ENCODE measurements at places on chromosomes 16 and 17.

DNA sequence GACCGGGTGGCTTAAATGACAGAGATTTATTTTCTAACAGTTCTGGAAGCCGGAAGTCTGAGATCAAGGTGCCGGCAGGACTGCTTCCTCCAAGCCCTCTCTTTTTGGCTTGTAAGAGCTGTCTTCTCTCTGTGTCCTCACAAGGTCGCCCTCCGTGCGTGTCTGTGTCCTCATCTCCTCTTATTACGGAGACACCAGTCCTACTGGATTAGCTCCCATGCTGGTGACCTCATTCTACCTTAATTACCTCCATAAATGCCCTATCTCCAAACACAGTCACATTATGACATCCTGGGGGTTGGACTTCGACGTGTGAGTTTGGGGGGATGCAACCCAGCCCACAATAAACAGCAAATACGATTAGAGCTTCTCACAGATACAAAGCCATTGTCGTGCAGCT is 161.5 kb downstream of the FOXL1 start:
- no peak for DNase-seq

- no peak for DNase-seq
Measured at GRCh38 chr17:66725956-66726355, 109.0 kb upstream of the CACNG5 start.

- no peak for DNase-seq
Measured at GRCh38 chr16:81610144-81610842, 165.7 kb downstream of the CMIP start.

DNA sequence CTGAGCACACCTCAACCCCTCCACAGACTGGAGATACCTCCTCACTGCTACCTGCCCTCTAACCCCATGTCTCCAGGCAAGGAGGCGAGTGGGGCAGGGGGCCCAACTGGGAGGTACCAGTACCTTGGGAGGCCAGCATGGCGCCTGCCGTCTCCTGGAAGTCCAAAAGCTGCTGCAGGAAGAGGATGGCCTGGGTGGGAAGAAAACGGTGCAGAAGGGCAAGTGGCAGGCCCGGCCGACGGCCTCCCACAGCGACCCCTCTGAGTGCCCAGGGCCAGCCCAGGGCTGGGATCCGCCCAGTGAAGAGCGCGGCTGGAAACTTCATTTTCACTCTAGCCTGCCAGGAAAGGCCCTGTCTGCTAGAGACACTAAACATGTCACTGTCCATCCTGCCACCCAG is 8.5 kb downstream of the ZACN start:
- DNase-seq, result no peak

GRCh38 chr17:7026471-7027115 is 3.7 kb downstream of the BCL6B start:
- no peak for DNase-seq

Measured in NCI-H1092 treated with DMSO at 0.1 percent for 48 hours (cell line).